ENCODE measurements at places on chromosomes 1 and 21.
A peak's percentile ranks its signal among the peaks of the same experiment; 100 is the strongest.

DNA sequence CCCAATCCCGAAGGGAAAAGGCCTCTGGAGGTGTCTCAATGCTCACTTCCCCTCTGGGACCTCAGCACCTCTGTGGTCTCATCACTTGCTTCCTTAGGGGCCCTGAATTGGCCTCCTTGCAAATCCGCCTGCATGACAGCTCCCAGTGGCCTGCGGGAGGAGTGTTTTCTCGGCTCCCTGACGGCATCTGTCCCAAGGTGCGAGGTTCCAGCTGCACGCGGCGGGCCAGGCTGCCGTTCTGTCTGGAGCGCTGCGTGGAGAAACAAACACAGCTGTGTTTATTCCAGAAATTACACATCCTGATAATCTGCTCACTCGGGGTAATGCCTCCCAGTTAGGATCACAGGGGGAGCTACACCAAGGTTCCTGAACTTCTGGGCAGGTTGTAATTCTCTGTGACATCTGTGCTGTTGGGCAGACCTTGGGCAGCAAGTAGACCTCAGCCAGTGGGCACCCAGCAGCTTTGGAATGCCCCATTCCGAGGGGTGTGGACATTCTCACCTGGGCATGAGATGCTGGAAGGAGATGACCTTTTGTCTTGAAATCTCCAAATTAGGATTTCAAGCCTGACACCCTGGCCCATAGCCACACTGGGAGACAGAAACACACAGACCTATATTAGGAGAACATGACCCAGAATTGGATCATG lies 18.2 kb downstream of the EPHB2 start:
- no peak for DNase-seq

- DNase-seq = no peak
Measured at GRCh38 chr1:64059556-64059955, 143.9 kb upstream of the UBE2U start.

- peak; percentile 71 for DNase-seq
Measured at GRCh38 chr1:221394011-221394544, 347.8 kb downstream of the DUSP10 start.

DNA sequence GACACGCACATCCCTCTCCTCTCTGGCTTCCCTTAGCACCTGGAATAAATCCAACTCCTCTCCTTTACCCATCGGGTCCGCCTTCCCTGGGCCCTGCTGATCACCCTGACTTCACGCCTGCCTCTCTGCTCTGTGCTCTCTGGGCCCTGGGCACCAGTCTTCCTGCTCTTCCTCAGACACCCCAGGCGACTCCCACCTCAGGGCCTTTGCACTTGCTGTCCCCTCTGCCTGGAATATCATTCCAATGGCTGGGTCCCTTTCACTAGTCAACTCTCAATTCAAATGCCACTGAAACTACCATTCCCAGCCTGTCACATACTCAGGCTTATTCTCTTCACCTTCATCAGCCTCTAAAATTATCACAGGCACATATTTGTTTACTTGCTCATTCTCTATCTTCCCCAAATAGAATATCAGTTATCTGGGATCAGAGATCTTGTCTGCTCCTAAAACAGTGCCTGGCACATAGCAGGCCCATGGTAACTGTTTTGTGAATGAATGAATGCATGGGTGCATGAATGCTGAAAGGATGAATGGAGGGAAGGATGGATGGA lies 27.2 kb upstream of the SELENON start:
- no peak for DNase-seq

- no peak for DNase-seq
Measured at GRCh38 chr21:36122977-36123376, 11.9 kb upstream of the CBR3 start.
